ENCODE measurements at places on chromosomes 3 and 15.

- no peak for DNase-seq
Measured at GRCh38 chr3:48157202-48157840, 30.9 kb downstream of the CDC25A start.

DNA sequence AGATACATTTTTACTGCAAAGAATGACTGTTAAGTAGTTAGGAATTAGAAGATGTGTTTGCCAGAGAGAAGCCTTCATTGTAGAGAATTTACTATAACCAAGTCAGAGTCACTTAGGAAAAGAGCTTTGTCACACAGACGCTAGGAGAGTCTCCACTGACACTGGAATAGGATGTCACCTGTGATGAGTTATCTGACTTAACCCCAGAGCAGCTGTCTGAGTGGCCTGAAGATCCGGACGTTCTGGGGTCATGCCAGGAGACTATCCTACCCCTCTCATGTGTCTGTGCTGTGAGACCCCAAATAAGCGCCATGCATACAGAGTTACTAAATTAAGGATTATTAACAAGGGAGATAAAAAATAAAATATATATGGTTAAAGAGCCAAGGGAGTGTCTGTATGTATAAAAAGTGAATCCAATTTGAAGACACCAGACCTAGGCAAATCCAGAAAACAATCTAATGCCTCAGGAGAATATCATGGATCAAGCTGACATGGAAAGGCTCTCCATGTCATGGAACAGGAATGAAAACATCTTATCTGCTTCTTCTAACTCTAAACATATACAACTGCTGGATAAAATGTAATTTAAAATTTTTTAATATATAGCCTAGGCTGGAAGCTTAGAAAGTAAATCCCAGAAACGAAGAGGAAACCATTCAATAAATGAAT is 43.5 kb downstream of the ITGB5 start:
- DNase-seq = no peak

DNA sequence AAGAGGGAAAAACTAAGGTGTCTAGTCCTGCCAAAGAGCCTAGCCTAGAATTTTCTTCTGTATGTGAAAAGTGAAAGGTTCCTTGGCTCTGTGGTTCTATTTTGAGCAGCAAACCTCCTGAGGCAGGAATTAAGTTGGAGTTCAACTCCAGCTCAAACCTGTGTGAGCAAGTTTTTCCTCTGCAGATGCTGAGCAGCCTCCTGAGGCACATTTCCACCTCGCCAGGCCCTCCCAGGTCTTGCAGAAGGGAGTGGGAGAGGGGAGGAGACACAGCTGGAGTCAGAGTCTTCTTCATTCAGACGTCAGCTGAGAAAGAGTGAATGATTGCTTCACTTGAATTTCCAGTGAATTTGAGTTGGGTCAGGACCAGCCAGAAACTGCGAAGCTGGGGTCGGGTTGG is 69.5 kb upstream of the ETV5 start:
- DNase-seq = no peak

DNA sequence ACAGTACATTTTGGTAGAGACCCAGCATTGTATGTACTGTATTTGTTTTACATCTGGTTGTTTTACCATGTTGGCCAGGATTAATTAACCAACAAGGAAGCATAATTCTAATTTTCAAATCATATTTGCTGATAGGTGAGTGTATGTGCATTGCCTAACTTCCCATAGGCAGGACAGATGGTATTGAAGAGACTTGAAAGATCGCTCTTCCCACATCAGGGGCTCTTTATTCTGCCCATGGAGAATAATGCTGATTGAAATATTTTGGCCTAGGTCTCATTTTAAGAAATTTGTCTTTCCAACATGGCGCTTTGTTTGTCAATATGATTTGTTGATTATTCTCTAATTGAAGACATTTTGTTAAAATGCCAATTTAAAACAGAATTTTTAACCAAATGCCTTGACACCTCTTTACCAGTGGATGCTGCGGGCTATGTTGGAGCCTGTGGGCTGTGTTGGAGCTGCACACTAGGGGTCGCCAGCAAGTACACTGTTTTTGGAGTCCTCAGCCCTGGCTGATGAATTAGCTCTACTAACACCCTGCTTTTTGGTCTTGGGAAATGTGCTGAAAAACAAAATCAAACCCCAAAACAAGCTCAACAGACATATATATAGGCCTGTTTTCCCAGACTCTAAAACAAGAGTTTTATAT is 5.3 kb downstream of the P2RY12 start:
- no peak for DNase-seq

- DNase-seq = no peak
Measured at GRCh38 chr3:98982351-98982750, 80.9 kb upstream of the DCBLD2 start.

DNA sequence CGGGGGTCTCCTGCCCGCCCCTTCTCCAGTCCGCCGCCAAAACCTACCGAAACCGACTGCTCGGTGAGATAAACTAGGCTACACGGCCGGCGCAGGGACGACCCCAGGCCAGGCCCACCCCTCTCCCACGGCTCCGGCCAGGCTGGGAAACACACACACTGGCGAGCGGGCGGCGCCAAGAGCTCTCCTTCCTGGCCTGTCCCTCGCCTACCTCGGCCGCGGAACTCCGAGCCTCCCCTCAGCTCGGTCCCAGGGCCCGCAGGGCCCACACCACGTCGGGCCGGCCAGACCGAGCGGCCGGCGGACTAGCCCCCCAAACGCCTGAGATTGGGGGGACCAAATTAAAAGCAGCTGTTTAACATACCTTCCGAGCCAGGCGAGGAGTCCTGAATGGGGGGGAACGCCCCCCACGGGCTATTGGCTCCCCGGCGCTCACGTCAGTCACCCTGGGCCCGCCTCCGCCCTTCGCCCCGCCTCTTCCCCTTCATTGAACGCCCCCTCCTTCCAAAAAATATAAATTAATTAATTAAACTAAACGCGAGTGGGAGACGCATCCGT is 4.0 kb upstream of the SIN3A start:
- peak; percentile 95 for DNase-seq

DNA sequence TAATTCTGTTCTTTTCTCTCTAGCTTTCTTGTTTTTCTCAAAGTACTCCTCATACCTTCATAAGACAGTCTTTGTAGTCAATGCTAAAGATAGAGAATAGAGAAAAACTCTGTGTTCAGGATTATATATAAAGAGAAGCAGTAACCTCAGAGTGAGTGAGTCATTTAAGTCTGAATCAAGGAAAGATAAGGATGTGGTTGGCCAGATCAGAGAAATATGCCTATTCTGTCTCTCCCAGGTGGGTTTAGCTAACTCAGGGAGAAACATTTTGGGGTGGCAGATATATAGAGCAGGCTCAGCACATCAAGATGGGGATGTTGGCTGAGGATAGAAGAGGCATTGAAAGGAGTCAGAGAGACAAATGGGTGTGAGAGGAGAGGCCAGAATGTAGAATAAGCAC is 31.4 kb downstream of the GTF2E1 start:
- no peak for DNase-seq

GRCh38 chr15:60787837-60788691 is 309.1 kb upstream of the ICE2 start:
- peak; percentile 24 for DNase-seq

DNA sequence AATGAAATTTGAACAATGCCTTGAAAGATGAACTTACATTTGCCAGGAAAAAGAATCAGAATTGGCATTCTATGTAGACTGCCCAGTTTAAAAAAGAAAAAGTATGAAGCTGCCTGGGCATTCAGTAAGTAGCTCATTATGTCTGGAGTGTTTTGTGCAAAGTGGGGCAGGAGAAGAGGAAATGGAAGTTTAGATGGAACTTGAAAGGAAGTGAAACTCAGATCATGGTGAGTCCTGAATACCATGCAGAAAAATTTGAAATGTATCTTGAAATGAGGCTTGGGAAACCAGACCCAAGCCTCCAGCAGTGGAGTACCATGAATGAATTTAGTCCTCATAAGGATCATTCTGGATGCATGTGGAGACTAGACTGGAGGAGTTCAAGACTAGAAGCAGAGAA is 4.8 kb upstream of the MORC1 start:
- DNase-seq = no peak

GRCh38 chr3:186193534-186194450 is 84.9 kb upstream of the ETV5 start:
- DNase-seq = peak; percentile 9

DNA sequence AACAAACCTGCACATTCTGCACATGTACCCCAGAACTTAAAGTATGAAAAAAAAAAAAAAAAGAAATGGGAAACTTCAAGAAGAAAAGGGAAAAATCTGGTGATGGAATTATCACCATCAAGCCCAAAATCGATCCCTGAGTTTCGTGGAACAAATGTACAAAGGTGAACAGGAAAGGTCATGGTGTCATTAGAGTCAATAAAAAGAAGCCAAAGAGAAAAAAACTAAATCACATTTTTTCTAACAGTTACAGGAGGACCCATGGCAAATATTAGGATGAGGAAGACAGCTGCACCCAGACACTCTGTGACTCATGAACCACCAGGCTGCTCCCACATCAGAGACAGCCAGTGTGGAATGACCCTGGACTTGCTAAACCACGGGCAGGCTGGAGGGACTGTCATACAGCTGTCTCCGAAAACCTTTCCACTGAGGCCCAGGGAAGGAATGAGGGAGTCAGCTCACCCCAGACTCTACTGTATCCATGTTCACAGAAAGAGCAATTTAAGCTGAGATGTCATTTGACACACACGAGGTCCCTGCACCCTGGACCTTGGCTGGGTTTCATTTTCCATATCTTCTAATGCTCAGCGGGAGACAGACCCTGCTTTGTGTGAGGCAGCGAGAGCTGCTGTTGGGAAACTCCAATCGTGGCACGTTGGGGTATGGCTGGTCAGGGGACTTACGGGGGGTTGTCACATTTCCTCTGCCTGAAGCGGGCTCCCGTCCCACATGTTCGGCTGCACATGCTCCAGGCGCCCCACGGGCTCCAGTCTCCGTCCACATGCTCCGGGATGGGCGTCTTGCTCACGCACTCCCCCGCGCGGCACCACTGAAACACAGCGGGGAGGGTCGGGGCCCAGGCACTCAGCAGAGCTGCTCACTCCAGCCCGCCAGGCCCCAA is 210.2 kb downstream of the ADAMTS17 start:
- no peak for DNase-seq

- DNase-seq = no peak
Measured at GRCh38 chr3:53253707-53254508, 1.9 kb downstream of the TKT start.

GRCh38 chr15:75148280-75148679 is 53.4 kb upstream of the C15orf39 start:
- DNase-seq = no peak

- DNase-seq = no peak
Measured at GRCh38 chr15:55695432-55695831, 47.5 kb downstream of the PRTG start.

All from GM03348 (cell line).